ENCODE measurements at places on chromosomes 12 and 14. TPM values are rescaled to one million over a fixed set of nuclear protein-coding genes. Genes with fewer than 3 reads are reported as not detected.

- DNase-seq: peak; percentile 20
- H3K27ac ChIP-seq: no peak within 1 kb of the TSS
- H3K36me3 ChIP-seq: no peaks in the 10 kb centered on the region
- H3K27me3 ChIP-seq: no peaks in the 10 kb centered on the region
- peaks cover 12% of the 10 kb centered on the region for H3K4me1 ChIP-seq
- no peak within 1 kb of the TSS for H3K4me3 ChIP-seq
Measured at GRCh38 chr12:92702754-92703679, at the start of gene PLEKHG7. Gene PLEKHG7 (plus strand): TSS chr12:92702989. CDS start chr12:92706632, 3,643 bp downstream.

GRCh38 chr12:48789858-48790326 lies 1.0 kb upstream of the ADCY6 start:
- H3K36me3 ChIP-seq: no peaks in the 10 kb centered on the region
- DNase-seq: no peak
- H3K27ac ChIP-seq: no peak overlapping the region

GRCh38 chr12:132448463-132448820 lies 41.5 kb upstream of the FBRSL1 start:
- DNase-seq: no peak
- H3K36me3 ChIP-seq: peaks cover 3% of the 10 kb centered on the region
- no peak overlapping the region for H3K27ac ChIP-seq
- H3K4me3 ChIP-seq: no peak overlapping the region
- H3K27me3 ChIP-seq: no peaks in the 10 kb centered on the region

DNA sequence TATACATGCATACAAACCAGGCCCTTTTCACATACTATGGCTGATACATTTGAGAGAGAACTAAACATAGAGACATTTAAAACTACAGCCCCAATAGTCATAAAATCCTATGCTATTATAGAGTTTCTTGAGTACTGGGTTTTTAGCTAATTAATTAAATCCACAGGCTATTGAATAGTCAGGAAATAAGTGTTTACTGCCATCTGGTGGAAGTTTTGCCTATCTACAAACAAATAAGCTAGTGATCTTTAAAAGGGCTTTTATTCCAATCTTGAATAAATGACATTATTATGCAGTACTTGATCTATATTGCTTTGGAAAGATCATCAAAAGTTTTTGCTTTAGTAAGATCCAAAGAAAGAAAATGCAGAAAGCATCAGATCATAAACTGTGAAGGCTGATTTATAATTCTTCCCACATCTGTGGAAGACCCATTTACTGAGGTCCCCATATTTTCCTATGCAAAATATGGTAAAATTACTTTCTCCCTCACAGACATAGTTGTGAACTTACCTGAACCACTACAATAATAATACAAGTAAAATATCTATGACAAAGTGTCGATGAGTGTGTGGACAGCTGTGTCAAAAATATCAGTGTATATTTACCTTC lies 131.3 kb downstream of the ITPR2 start:
- H3K27ac ChIP-seq: no peak overlapping the region
- peaks cover 20% of the 10 kb centered on the region for H3K36me3 ChIP-seq
- no peaks in the 10 kb centered on the region for H3K27me3 ChIP-seq

The HHIPL1 gene
- not detected for total RNA-seq

- no peaks in the 10 kb centered on the region for H3K4me1 ChIP-seq
- no peak overlapping the region for H3K27ac ChIP-seq
- H3K4me3 ChIP-seq: no peak overlapping the region
- H3K27me3 ChIP-seq: peaks cover 16% of the 10 kb centered on the region
Measured at GRCh38 chr12:111181143-111181726, 187.7 kb downstream of the PHETA1 start.

The DENND5B gene
- total RNA-seq: 0.48 TPM

DNA sequence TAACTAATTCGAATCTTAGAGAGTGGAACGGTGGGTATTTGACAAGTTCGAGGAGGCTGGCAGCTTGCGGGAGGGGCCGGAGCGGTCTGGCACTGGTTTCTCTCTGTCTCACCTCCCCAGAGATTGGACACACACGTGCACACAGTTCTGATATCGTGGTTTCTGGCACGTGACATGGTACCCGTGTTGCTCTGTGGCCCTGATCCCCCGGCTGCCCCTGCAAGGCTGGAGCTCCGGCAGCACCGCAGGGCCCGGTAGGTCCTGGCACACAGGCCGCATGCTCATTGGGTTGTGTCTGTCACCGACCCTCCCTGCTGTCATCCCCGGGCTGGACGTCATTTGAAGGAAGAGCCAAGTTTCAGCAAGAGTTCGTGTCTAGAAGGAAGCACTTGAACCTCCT lies 82.7 kb downstream of the PPP2R5C start:
- no peaks in the 10 kb centered on the region for H3K27me3 ChIP-seq
- peaks cover 37% of the 10 kb centered on the region for H3K36me3 ChIP-seq
- H3K27ac ChIP-seq: peak overlapping the region; percentile 82
- no peak for DNase-seq
- peaks cover 88% of the 10 kb centered on the region for H3K4me1 ChIP-seq
- H3K4me3 ChIP-seq: no peak overlapping the region

- DNase-seq: peak; percentile 19
- no peaks in the 10 kb centered on the region for H3K36me3 ChIP-seq
- H3K4me1 ChIP-seq: no peaks in the 10 kb centered on the region
- H3K27me3 ChIP-seq: peaks cover 13% of the 10 kb centered on the region
Measured at GRCh38 chr12:130526813-130527212, 189.1 kb downstream of the PIWIL1 start.

The CDKL1 gene
- 4.4 TPM for total RNA-seq

DNA sequence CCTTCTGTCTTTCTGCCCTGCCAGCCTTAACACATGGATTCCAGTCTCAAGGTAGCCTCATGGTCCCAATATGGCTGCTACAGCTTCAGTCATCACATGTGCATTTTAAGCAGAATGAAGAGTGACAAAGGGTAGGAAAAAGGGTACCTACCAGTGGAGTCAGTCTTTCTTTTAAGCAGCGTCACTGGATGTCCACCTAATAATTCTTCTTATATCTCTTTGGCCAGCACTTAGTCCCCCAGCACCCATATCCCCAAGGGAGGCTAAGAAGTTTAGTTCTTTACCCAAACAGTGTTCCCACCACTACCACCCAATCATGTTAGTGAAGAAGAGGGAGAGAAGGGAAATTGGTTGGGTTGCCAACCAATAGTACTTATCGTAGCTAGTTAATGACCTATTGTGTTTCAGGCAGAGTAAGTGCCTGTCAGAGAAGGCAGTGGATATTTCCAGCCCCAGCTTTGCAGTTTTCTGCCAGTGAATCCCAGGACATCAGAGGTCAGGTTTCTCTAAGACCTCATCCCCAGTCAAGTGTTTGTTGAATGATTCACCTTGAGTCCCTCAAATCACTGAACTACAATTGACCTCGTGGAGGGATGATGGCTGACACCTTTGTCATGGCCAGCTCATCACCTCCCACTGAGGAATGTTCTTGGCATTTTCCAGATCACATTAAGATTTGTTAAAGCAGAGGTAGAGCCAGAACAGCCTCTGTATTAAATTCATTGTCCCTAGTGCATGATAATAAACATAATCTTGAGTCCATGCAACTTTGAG lies 250.9 kb upstream of the CRY1 start:
- peaks cover 12% of the 10 kb centered on the region for H3K36me3 ChIP-seq
- no peaks in the 10 kb centered on the region for H3K27me3 ChIP-seq
- H3K4me3 ChIP-seq: no peak overlapping the region
- H3K4me1 ChIP-seq: peaks cover 32% of the 10 kb centered on the region
- no peak for DNase-seq

- no peak overlapping the region for H3K27ac ChIP-seq
- no peaks in the 10 kb centered on the region for H3K4me1 ChIP-seq
- H3K36me3 ChIP-seq: no peaks in the 10 kb centered on the region
- H3K27me3 ChIP-seq: no peaks in the 10 kb centered on the region
- DNase-seq: no peak
Measured at GRCh38 chr14:29220566-29220965, 454.0 kb downstream of the FOXG1 start.

DNA sequence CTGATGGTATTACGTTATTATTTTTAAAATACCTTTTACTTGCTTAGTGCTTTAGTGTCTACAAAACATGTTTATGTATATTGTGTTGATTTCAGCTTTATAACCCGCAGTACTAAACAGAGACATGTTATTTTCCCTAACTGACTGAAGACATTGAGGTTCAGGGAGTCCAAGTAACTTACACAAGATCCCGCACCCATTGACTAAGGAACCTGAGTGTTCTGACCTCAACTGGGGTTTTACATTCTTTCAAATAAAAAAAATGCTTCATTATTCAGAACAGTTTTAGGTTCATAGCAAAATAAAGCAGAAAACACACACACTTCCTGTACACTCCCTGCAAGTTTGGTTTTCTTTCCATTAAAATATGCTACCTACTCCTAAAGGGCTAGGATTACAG lies 60.4 kb upstream of the METAP2 start:
- no peak for DNase-seq
- H3K4me1 ChIP-seq: no peaks in the 10 kb centered on the region
- no peak overlapping the region for H3K4me3 ChIP-seq
- no peaks in the 10 kb centered on the region for H3K27me3 ChIP-seq

DNA sequence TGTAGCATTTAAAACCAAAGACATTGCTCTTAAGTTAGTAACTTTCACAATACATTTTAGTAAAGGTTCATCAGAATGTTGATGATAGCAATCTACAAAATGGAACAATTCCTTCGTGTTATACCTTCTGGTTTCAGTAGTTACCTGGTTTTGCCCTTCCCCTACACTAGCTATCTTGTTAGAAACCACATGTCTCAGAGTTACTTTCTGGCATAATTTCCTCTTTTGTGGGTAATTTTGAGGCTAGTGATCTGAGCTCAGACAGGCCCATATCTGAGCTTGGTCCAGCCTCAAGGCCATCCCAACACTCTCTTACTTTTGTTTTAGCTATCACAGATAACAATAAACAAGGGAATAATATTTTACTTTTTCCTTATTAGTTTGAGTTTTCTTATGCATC lies 196.9 kb downstream of the KITLG start:
- no peak for DNase-seq
- H3K4me1 ChIP-seq: no peaks in the 10 kb centered on the region
- peaks cover 4% of the 10 kb centered on the region for H3K27me3 ChIP-seq
- H3K4me3 ChIP-seq: no peak overlapping the region
- no peaks in the 10 kb centered on the region for H3K36me3 ChIP-seq
- H3K27ac ChIP-seq: no peak overlapping the region

GRCh38 chr14:59695198-59695597 lies 118.6 kb upstream of the CCDC175 start:
- H3K27ac ChIP-seq: no peak overlapping the region
- H3K4me3 ChIP-seq: no peak overlapping the region
- no peaks in the 10 kb centered on the region for H3K36me3 ChIP-seq
- H3K27me3 ChIP-seq: peaks cover 6% of the 10 kb centered on the region
- no peaks in the 10 kb centered on the region for H3K4me1 ChIP-seq
- no peak for DNase-seq

GRCh38 chr12:120584343-120585149 lies 3.3 kb upstream of the POP5 start:
- H3K27ac ChIP-seq: no peak overlapping the region
- peak overlapping the region; percentile 51 for H3K4me3 ChIP-seq
- peaks cover 30% of the 10 kb centered on the region for H3K4me1 ChIP-seq
- H3K27me3 ChIP-seq: peaks cover 11% of the 10 kb centered on the region

The SERPINA10 gene
- not detected for total RNA-seq

GRCh38 chr12:23423796-23424195 lies 525.7 kb downstream of the SOX5 start:
- H3K27ac ChIP-seq: no peak overlapping the region
- no peak for DNase-seq
- no peaks in the 10 kb centered on the region for H3K36me3 ChIP-seq
- no peaks in the 10 kb centered on the region for H3K4me1 ChIP-seq
- H3K27me3 ChIP-seq: no peaks in the 10 kb centered on the region

GRCh38 chr12:41930866-41931437 lies 213.7 kb downstream of the GXYLT1 start:
- no peak for DNase-seq
- no peak overlapping the region for H3K4me3 ChIP-seq
- no peak overlapping the region for H3K27ac ChIP-seq
- H3K27me3 ChIP-seq: peaks cover 27% of the 10 kb centered on the region
- no peaks in the 10 kb centered on the region for H3K36me3 ChIP-seq

GRCh38 chr12:75823475-75823874 lies 208.1 kb downstream of the PHLDA1 start:
- H3K4me3 ChIP-seq: no peak overlapping the region
- H3K36me3 ChIP-seq: no peaks in the 10 kb centered on the region
- no peak for DNase-seq

DNA sequence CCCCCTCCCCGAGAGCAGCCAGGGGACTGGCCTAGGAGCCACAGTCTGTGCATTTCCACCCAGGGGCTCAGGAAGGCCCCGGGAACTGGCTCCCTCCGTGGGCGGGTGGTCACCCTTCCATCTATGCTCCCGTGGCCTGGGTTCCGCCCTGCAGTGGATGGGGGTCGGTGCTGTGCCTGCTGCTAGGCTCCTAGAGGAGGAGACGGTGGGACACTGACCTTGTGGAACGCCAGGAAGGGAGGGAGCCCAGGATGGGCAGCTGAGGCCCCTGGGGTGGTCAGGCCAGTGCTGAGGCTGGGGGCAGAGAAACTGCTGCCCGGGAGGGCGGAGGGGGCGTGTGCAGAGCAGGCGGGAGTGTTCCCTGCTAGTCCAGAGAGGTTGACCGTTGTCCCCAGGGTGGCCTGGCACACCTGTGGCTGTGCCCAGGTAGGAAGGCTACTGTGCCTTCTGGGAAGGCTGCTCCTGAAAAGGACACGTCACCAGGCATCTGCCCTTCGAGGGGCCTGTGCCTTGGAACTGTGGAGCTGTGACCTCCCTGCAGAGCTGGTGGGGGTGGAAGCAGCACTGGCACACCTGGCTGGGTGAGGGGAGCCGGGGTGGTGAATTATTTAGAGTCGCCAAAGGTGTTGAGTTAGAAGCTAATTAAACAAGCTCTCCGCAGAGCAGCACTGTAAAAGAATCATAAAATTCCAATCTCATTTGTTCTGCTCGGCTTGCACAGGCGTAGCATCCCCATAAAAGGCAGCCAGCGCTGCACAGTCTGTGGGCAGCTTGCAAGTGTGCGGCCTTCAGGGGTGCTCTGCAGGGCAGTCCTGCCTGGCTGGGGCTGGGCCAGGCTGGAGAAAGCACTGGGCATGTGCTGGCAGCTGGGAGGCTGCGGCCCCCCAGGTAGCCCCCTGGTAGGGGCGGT lies 145.1 kb downstream of the KIF26A start:
- H3K27me3 ChIP-seq: no peaks in the 10 kb centered on the region
- H3K36me3 ChIP-seq: no peaks in the 10 kb centered on the region
- DNase-seq: no peak
- H3K4me3 ChIP-seq: no peak overlapping the region
- no peak overlapping the region for H3K27ac ChIP-seq

- no peaks in the 10 kb centered on the region for H3K36me3 ChIP-seq
- no peaks in the 10 kb centered on the region for H3K4me1 ChIP-seq
Measured at GRCh38 chr12:58481811-58482210, 438.5 kb downstream of the LRIG3 start.

The PELI2 gene
- 3.8 TPM for total RNA-seq

DNA sequence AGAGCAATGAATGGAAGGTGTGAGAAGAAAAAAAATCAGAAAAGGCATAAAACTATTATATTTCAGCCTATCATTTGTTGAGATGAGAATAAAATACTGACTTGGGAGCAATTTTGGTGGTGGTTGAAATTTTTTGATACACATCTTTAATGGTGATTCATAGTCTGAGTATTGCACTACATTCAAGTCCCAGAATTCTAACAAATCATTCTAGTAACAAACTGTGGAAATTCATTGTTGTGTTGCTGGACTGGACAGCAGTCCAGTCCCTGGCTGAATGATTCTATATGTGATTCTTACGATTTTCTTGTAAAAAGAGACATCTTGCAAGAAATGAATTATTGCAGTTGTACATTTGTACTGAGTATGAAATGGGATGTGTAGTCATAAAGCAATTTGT lies 268.6 kb downstream of the TRHDE start:
- no peaks in the 10 kb centered on the region for H3K27me3 ChIP-seq
- no peak for DNase-seq
- H3K27ac ChIP-seq: no peak overlapping the region
- no peak overlapping the region for H3K4me3 ChIP-seq

The GPR135 gene
- 1.1 TPM for total RNA-seq

Data from activated CD4-positive, alpha-beta T cell treated with anti-CD3 and anti-CD28 coated beads for 36 hours (primary cell).